ENCODE measurements at places on chromosomes 3 and 15.
A peak's percentile ranks its signal among the peaks of the same experiment; 100 is the strongest.

DNA sequence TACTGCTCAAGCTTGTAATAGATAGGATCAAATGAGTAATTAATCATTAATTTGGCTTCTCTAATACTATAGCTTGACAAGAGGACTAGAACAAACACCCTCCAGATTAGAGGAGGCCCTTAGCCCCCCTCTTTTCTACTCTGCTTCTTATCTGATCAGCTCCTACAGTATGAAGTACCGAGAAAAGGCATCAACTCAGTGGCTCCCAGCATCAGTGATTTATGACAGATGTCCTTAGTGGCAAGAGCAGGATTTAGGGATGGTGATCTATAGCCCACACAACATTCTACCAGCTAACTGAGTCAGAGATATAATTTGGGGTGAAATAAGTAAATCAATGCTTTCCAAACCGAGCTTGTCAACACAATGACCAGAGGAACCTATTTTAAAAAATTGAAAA is 541.1 kb downstream of the NLGN1 start:
- DNase-seq, result no peak
- H3K27ac ChIP-seq, result no peak overlapping the region
- H3K4me3 ChIP-seq, result no peak overlapping the region
- no peaks in the 10 kb centered on the region for H3K27me3 ChIP-seq

DNA sequence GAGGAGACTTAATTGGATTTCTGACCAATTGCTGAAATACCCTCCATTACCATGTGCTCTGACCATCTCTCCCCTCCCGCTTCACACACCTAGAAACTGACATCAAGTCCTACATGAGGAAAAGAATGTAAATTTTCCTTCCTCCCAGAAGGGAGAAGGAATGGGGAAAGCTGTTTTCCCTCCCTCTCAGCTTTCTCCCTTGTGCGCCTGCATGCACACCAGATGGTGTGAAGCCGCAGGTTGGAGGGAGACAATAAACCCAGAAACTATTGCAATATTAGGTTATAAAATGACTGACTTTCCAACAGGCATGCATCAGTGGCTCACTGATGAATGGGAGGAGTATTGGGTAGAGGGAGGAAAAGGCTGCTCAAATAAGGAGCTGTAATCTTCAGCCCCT is 50.9 kb downstream of the MB21D2 start:
- no peak for DNase-seq
- no peak overlapping the region for H3K4me3 ChIP-seq
- no peak overlapping the region for H3K27ac ChIP-seq
- H3K27me3 ChIP-seq, result no peaks in the 10 kb centered on the region
- peaks cover 9% of the 10 kb centered on the region for H3K4me1 ChIP-seq
- H3K36me3 ChIP-seq, result no peaks in the 10 kb centered on the region

GRCh38 chr15:97012986-97013385 is 682.5 kb downstream of the NR2F2 start:
- no peak overlapping the region for H3K27ac ChIP-seq
- DNase-seq, result no peak
- no peaks in the 10 kb centered on the region for H3K4me1 ChIP-seq
- no peak overlapping the region for H3K4me3 ChIP-seq

GRCh38 chr15:90211440-90212143 is 10.5 kb downstream of the SEMA4B start:
- H3K4me3 ChIP-seq, result no peak overlapping the region
- H3K27me3 ChIP-seq, result no peaks in the 10 kb centered on the region
- peaks cover 24% of the 10 kb centered on the region for H3K36me3 ChIP-seq
- H3K4me1 ChIP-seq, result peaks cover 19% of the 10 kb centered on the region

DNA sequence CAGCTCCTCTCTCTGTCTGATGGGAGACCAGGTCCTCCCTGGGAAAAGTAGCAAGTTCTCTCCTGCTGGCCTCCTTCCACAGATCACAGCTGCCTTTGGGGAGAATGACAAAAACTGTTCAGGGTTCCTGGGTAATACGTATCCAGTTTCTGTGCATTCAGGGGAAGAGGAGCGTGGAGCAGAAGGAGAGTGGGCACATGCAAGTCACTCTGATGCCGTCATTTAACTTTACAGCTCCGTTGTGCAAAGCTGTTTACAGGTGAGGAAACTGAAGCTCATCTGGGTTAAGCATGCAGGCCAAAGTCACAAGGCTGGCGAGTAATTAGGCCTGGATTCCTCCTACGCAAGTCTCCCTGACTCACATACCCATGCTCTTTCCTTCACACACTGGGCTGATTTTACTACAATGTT is 7.5 kb upstream of the TM4SF1 start:
- no peak overlapping the region for H3K4me3 ChIP-seq
- H3K36me3 ChIP-seq, result no peaks in the 10 kb centered on the region
- no peak overlapping the region for H3K27ac ChIP-seq
- H3K4me1 ChIP-seq, result peaks cover 28% of the 10 kb centered on the region
- no peaks in the 10 kb centered on the region for H3K27me3 ChIP-seq
- DNase-seq, result no peak

DNA sequence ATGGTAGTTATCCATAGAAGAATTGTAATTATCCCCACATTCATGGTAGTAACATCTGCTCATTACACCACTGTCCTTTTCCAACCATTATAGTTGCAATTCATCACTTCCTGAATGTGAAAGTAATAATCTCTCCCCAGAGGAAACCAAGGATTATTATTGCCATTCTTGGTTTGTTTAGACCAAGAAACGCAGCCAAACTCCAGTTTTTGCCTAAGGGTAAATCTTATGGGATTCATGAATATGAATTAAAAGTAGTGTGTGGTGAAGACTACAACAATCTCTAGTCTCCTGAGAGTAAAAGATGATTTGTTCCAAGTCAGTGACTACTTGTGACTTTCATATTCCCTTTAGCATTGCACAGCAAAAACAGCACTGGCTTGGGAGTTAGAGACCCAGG is 45.7 kb upstream of the ABI3BP start:
- no peak overlapping the region for H3K4me3 ChIP-seq
- H3K36me3 ChIP-seq, result no peaks in the 10 kb centered on the region
- H3K4me1 ChIP-seq, result peaks cover 40% of the 10 kb centered on the region
- no peak overlapping the region for H3K27ac ChIP-seq

- H3K4me1 ChIP-seq, result no peaks in the 10 kb centered on the region
- H3K36me3 ChIP-seq, result no peaks in the 10 kb centered on the region
- no peak overlapping the region for H3K27ac ChIP-seq
- no peak for DNase-seq
- no peak overlapping the region for H3K4me3 ChIP-seq
These were observed 119.9 kb upstream of the CADPS start for GRCh38 chr3:62995119-62995518.

GRCh38 chr3:191761906-191762305 is 300.9 kb downstream of the PYDC2 start:
- H3K27me3 ChIP-seq, result no peaks in the 10 kb centered on the region
- no peak overlapping the region for H3K27ac ChIP-seq
- DNase-seq, result no peak
- no peak overlapping the region for H3K4me3 ChIP-seq

DNA sequence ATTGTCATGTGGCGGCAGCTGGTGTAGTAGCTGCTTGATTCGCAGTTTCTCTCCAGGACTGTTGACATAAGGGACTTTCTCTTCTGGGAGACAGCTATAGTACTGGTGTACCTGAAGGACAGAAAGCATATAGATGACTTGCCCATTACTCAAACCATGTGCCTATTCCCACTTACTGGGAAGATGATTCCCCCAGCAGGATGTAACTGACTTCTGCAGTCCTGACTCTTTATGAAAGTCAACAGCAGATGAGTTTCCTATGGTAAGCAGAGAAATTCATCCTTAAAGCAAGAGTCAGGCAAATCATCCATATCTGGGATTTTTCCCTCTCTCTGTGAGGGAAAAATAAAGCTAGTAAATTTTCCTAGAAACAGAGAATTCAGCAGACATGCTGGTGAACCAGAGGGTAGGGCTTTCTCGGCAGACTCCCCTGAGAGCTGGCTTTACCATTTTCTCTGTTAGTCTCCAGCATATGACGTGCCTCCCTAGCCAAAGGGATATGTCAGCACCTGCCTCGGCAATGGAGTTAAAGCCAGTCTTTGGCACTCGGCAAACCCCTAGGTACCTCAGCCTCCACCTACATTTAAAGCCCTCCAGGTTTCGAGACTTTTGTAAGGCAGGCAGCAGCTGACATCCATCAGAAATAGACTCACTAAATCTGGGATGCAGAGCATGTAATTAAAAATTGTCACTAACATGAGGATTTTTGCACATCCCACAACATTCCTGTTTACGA is 62.1 kb downstream of the PRICKLE2 start:
- DNase-seq, result no peak
- peak overlapping the region; percentile 23 for H3K27ac ChIP-seq
- no peak overlapping the region for H3K4me3 ChIP-seq
- peaks cover 16% of the 10 kb centered on the region for H3K36me3 ChIP-seq

- no peak overlapping the region for H3K4me3 ChIP-seq
- no peak overlapping the region for H3K27ac ChIP-seq
- no peaks in the 10 kb centered on the region for H3K36me3 ChIP-seq
- H3K27me3 ChIP-seq, result no peaks in the 10 kb centered on the region
These were observed 6.1 kb downstream of the CD96 start for GRCh38 chr3:111548092-111548491.

DNA sequence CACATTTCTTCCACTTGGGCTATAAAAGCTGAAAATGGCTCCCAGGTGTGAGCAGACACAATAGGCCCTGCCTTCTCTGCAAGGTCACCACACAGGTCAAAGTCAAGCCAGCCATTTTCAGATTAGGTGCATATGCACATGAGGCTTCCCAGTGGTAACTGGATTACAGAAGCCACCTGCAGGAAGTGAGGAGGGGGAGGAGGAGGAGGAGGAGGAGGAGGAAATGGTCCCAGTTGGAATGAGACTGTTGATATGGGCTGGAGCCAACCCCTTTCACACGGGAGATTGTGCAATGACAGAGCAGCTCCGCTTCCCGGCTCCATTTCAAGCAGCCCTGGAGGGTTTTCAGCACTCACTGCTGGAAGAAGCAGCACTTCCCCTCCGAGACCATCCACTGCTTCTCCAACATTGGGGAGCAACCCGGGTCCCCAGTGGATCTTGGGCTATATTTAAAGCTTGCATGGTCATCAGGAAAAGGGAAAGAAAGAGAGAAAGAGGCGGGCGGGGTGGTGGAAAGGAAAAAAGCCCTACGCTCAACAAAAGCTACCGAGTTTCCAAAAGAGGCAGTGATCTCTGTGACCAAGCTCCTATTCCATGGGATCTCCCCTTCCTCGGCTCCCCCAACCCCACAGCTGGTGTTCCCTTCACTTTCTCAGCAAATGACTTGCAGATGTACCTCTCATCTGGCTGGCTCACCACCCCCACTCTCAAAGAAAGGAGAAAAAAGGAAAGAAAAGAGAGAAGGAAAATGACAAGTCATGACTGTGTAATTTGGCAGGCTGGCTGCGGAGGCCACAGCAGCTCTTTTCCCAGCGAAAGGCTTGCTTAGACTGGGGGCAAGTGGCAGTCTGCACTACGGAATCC is 58.3 kb downstream of the LRIG1 start:
- peak overlapping the region; percentile 66 for H3K27ac ChIP-seq
- peak; percentile 79 for DNase-seq
- peaks cover 62% of the 10 kb centered on the region for H3K4me1 ChIP-seq
- H3K27me3 ChIP-seq, result no peaks in the 10 kb centered on the region
- H3K4me3 ChIP-seq, result peak overlapping the region; percentile 14
- peaks cover 5% of the 10 kb centered on the region for H3K36me3 ChIP-seq

DNA sequence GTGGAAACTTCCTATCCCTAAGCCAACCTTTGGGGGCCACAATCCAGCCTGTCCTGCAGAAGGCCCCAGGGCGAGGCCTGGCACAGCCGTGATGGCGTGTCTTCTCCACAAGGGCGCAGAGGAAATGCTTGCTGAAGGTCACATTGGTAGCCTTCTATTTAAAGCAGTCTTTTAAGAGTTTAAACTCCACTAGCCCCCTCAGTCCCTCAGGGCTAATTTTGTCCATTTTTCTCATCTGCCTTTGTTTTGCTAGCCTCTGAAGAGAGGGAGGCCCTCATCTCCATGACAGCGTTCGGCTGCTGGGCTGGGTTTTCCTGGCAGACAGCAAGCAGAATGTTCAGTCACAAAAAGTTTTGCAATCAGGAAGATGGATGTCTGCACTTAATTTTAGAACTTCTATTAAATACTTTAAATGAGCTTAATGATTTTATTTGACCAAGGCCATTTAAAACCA is 40.8 kb downstream of the RARB start:
- no peak overlapping the region for H3K27ac ChIP-seq
- peaks cover 10% of the 10 kb centered on the region for H3K4me1 ChIP-seq
- H3K36me3 ChIP-seq, result no peaks in the 10 kb centered on the region
- DNase-seq, result peak; percentile 72
- no peaks in the 10 kb centered on the region for H3K27me3 ChIP-seq

GRCh38 chr15:47951781-47952180 is 169.0 kb upstream of the SLC24A5 start:
- DNase-seq, result no peak
- H3K36me3 ChIP-seq, result no peaks in the 10 kb centered on the region
- H3K27me3 ChIP-seq, result no peaks in the 10 kb centered on the region
- H3K27ac ChIP-seq, result no peak overlapping the region

DNA sequence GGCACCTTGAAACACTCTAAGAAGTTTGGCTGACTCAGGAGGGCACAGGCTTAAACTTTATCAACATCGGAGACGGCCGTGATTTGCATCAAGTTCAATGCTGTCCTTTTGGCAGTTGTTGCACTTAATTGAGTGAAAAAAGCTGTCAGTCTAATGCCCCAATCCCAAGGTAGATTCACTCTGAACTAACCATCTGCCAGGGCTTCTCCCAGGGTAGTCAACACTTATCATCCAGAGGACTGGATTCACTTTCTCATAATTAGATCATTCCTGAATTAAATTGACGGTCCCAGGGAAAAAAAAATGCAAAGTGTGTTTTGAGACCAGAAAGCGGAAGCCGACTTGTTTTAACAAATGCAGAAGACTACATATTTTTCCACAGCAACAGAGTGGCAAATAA is 28.5 kb downstream of the RORA start:
- no peak for DNase-seq
- no peaks in the 10 kb centered on the region for H3K27me3 ChIP-seq
- H3K36me3 ChIP-seq, result no peaks in the 10 kb centered on the region
- peaks cover 19% of the 10 kb centered on the region for H3K4me1 ChIP-seq
- H3K4me3 ChIP-seq, result no peak overlapping the region
- no peak overlapping the region for H3K27ac ChIP-seq

DNA sequence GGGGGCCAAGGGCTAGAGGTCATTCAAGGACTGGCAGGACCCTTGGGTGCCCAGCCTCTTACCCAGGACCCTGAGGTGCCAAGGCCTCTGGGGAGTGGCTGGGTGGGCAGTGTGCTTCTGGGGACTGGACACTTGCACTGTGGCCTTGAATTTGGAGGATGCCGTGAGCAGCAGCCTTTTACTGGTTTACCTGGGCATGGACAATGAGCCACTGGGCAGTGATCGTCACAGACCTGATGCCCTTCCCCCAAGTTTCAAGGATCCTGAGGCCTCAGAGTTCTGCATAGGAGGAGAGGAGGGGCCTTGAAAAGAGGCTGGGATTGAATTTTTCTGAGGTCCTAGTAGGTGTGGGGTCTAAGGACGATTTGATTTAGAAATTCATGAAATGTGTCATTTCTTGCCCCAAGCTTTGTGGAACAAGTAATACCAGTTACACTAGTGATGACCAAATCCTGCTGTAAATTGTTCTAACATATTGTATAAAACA is 146.1 kb upstream of the TPM1 start:
- peaks cover 5% of the 10 kb centered on the region for H3K4me1 ChIP-seq
- no peaks in the 10 kb centered on the region for H3K27me3 ChIP-seq
- peak overlapping the region; percentile 68 for H3K27ac ChIP-seq
- no peak for DNase-seq
- H3K4me3 ChIP-seq, result no peak overlapping the region

- no peak overlapping the region for H3K27ac ChIP-seq
- H3K36me3 ChIP-seq, result no peaks in the 10 kb centered on the region
- H3K4me3 ChIP-seq, result no peak overlapping the region
These were observed 81.4 kb downstream of the IQSEC1 start for GRCh38 chr3:12991861-12992281.
